Activated T-helper 2 cell treated with anti-CD3 and anti-CD28 coated beads, Interferon-gamma antibody, Interleukin-2, Interleukin-4, amounts not matched to agents 10 μg/mL and 5 μg/mL and 100 μg/mL, durations not matched to agents 14 hours and 24 hours and 36 hours (primary cell): ENCODE measurements at places on chromosomes 12 and 14. TPM values are rescaled to one million over a fixed set of nuclear protein-coding genes. Genes with fewer than 3 reads are reported as not detected.

The IL31 gene
- 54.3 and 55.9 TPM in 2 replicates for total RNA-seq

The HNF1A gene
- not detected in 2 replicates for total RNA-seq

The FGF6 gene
- total RNA-seq, result not detected in 2 replicates

The CYP27B1 gene
- total RNA-seq, result 11.3 and 13.0 TPM in 2 replicates

- no peak for DNase-seq
These were observed 4.7 kb upstream of the TUBA1C start for GRCh38 chr12:49260166-49260565.

GRCh38 chr14:33693237-33693636, 257.6 kb downstream of the EGLN3 start:
- no peak for DNase-seq

DNA sequence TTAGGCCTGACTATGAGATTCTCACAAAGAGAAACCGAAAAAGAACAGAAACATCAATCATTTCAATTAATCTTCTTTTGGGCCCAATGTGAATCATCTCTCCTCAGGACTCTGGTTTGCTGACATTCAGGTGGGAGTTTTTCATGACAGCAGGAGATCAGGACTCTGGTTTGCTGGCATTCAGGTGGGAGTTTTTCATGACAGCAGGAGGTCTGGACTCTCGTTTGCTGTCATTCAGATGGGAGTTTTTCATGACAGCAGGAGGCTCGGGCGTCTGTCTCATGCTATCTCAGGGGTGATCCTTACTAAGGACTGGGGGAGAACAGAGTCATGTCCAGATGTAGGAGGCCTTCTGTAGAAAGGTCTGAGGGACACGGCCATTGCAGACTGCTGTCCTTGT, 40.1 kb upstream of the PARP11 start:
- no peak for DNase-seq

DNA sequence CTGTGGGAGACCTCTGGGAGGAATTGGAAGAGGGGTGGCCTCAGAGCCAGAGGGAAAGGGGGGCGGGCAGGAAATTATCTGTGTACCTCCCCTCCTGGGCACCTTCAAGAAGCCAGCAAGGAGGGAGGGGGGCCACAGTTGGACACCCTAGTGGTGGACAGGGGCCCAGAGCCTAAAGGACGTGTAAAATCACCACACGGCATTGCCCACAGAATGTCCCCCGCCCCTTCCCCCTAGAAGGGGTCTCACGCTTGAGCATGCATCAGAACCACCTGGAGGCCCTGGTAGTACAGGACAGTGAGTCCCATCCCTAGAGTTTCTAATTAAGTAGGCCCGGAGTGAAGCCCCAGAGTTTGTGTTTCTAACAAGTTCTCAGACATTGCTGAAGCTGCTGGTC, 8.2 kb downstream of the ENDOU start:
- no peak for DNase-seq

DNA sequence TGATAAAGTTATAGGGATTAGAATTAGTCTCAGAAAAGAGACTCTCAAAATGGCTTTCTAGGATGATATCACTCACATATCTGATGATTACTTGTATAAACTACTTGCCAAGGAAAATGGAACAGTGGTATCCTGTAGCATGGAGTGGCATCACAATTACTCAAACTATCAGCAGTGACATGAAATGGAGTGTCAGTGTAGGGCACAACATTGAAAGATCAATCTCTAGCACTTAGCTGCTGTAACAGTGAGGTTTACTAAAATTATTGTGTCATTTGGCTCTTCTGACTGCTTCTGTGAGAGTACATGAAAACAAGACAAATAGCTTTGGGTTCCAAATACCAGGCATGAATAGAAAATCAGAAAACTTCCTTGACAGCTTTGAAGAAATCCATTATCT, 6.7 kb upstream of the MAP4K5 start:
- no peak for DNase-seq

GRCh38 chr12:106452309-106452708, 94.8 kb downstream of the POLR3B start:
- no peak for DNase-seq
